ENCODE measurements at places on chromosomes 7 and 10.

GRCh38 chr7:1665549-1666316 is 4.3 kb upstream of the ELFN1 start:
- DNase-seq = no peak

DNA sequence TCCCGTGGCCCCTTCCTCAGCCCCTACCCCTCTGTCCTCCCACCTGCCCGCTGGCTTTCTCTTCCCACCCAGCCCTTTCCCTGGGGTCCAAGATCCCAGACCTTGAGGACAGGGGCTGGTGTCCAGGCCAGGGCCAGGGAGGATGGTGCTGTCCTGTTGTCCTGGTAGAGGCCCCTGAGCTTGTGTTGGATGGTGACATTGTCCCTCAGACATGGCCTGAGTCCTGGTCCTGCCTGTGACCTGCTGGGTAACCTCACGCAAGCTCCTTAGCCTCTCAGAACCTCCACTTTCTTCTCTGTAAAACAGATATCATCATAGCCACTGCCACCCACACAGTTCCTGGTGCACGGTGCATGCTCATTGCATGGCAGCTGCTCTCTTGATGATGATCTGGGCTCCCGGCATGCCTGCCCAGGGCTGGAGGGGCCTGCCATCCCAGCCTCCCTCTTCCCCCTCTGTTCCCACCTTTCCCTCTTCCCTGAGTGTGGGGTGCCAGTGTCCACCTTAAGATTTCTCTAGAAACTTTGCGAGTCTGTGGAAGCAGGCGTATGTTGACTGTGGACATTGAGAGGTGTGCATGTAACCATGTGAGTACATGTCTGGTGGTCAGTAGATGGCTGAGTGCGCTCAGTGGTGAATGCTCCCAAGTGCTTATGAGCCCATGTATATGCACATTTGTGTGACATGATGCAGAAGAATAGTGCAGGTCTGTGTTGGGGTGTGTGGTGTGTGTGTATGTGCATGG is 60.4 kb downstream of the NEURL1 start:
- DNase-seq = no peak

DNA sequence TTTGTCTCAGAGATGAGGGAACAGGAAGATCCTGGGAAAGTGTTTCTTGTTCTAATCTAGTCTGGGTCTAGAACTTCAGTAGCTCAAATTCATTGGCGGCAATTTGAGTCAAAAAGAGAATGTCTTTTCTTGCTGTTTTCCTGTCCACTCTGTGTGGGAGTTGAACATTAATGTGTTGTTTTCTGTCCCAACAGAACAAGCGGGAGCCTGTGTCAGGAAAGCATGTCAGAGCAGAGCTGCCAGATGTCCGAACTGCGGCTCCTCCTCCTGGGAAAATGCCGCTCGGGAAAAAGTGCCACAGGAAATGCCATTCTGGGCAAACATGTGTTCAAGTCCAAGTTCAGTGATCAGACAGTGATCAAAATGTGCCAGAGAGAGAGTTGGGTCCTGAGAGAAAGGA is 16.0 kb downstream of the GIMAP8 start:
- no peak for DNase-seq

GRCh38 chr10:25843551-25844170 is 90.4 kb upstream of the MYO3A start:
- no peak for DNase-seq

- DNase-seq = no peak
Measured at GRCh38 chr10:71252220-71252619, 39.9 kb downstream of the UNC5B start.

GRCh38 chr7:111486472-111487142 is 75.7 kb downstream of the IMMP2L start:
- no peak for DNase-seq

DNA sequence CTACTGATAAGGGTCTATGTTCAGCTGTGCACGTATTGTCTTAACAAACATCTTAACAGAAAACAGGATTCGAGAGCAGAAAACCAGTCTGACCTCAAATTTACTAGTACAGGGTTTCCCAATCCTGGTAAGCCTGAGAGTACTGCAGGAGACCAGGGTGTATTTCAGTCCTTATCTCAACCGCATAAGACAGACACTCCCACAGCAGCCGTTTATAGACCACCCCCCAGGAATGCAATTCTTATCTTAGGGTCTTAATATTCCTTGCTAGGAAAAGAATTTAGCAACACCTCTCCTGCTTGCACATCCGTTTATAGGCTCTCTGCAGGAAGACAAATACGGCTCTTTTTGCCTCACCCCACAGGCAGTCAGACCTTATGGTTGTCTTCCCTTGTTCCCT is 277.3 kb downstream of the SDK1 start:
- DNase-seq = no peak

DNA sequence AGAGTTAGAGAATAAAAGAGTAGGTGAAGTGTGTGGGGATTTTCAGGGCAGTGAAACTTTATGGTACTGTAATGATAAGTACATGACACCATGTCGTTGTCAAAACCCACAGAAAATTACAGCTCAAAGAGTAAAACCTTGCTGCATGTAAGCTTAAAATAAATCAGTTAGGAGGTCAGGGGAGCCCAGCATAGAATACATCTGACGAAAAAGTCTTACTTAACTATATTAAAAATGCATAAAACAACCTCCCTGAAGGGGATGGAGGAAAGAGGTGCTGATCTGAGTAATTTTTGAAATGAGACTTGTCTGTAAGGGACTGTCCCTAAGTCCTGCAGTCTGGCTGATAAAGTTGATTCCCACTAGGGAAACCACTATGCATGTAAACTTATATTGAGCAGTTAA is 49.8 kb upstream of the AKR1E2 start:
- no peak for DNase-seq

- DNase-seq = no peak
Measured at GRCh38 chr7:73778801-73779389, 8.8 kb upstream of the CLDN3 start.

GRCh38 chr7:148172920-148173319 is 417.6 kb upstream of the C7orf33 start:
- no peak for DNase-seq

DNA sequence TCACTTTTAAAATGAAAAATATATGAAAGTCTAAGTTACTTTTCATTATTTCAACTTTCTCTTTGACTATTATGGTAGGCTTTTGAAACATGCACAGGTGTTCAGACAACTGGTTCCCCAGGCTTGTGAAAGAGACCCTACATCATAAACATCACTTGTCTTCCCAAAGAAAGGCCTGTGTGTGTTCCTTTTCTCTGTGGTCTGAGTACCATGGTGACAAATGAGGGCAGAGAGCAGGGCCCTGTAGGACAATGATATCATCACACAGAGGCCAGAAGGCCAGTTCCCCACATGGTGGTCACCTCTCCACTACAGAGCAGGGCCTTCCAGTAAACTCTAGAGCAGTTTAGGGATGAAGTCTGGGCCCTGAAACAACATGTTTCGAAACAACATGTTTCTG is 288.8 kb downstream of the USP6NL start:
- DNase-seq = no peak

DNA sequence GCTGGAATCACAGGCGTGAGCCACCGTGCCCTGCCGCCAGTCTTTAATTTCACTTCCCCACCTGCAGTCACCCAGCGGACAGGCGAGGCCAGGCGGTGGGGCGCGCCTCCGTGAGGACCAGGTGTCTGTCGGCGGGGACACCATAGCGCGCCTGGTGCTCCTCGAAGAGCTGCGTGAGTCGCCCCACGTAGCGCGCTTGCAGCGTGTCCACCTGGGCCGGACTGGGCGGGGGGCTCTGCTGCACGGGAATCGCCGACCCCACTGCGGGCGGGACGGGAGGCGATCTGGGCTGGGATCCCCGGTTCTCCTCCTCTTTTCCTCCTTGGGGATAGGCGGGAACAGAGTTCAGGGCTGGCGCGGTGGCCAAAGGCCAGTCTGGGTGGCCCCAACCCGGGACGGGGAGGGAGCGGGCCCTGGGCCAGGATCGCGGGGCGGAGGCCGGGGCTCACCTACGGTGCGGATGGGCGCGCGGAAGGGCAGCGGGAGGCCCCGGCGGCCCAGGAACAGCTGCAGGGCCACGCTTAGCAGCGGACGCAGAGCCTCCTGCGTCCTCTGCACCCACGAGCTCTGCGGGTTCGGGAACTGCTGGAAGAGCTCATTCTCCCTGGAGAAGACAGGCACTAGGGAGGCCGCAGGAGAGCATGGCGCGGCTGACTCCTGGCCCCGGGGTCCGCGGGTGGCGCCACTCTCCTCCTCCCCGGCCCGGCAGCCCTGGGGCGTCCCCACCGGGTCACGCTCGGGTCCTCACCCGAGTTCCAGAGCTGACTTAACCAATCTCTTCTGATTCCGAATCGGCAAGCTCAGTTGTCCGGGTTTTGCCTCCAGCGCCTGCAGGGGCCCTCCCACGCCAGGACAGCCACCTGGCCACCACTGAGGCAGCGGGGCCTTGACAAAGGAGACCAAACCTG is 1.1 kb upstream of the MOGAT3 start:
- no peak for DNase-seq

- no peak for DNase-seq
Measured at GRCh38 chr7:29095631-29096445, 50.5 kb downstream of the CPVL start.

GRCh38 chr10:26739071-26739631 is 41.6 kb downstream of the PDSS1 start:
- DNase-seq = no peak

GRCh38 chr10:115141254-115141653 is 48.1 kb downstream of the ATRNL1 start:
- no peak for DNase-seq

- no peak for DNase-seq
Measured at GRCh38 chr7:31529103-31529502, 15.2 kb downstream of the ITPRID1 start.

DNA sequence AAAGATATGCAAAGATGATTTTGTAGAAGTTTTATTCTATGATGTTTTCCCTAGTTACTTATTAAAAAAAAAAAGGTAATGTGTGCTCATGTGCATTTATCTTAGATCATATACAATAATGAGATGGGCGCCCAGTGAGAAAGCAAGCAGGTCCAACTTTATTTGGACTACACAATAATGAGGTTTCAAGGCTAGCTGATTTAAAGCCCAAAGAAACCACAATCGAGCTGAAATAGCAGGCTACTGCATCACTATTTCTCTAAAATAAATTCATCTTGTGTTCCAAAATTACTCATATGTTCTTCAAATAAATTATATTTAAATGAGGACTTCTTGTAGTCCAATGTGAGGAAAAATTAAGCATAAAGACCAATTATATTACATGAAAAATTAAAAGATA is 110.1 kb downstream of the JMJD1C start:
- no peak for DNase-seq

DNA sequence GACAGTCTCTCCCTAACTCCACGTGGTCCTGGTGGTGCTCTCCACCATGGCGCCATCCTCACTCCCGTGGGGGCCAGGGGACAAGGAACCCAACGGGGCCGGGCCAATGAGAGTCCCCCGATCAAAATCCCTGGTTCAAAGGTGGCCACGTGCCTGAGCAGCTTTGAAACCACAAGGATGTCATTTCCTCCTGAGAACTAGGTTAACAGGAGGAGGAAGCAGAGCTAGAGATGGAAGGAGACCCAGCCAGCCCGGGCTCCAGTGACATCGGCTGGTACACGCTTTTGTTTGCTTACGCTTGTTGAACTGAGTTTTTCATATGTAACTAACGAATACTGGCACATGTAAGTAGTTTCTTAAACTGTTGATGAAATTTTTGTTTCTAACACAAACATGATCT is 61.7 kb downstream of the PRPF18 start:
- DNase-seq = no peak

- DNase-seq = no peak
Measured at GRCh38 chr10:11313463-11313862, 295.8 kb downstream of the CELF2 start.

- DNase-seq = no peak
Measured at GRCh38 chr10:119383174-119383856, 159.2 kb downstream of the RGS10 start.

- DNase-seq = no peak
Measured at GRCh38 chr7:107711301-107711700, 32.6 kb upstream of the CBLL1 start.

DNA sequence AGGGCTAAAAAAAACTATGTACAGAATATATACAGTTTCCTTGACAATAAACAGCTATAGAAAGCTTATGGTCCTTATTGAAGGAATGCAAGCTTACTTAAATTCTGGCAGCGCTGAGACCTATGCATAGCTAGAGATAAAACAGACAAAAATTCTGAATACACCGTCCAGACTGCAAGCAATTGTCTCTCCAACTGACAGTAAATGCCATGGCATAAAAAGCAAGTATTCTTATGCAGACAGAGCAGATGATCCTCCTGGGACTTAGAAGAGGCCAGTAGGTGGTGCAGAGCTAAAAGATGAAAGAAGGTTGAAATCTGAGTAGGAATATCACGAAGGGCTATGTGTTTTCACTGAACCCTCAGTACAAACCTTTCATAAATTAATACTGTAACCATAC is 157.0 kb upstream of the CACNA2D1 start:
- DNase-seq = no peak

- no peak for DNase-seq
Measured at GRCh38 chr7:140230861-140231770, 54.3 kb upstream of the KDM7A start.

DNA sequence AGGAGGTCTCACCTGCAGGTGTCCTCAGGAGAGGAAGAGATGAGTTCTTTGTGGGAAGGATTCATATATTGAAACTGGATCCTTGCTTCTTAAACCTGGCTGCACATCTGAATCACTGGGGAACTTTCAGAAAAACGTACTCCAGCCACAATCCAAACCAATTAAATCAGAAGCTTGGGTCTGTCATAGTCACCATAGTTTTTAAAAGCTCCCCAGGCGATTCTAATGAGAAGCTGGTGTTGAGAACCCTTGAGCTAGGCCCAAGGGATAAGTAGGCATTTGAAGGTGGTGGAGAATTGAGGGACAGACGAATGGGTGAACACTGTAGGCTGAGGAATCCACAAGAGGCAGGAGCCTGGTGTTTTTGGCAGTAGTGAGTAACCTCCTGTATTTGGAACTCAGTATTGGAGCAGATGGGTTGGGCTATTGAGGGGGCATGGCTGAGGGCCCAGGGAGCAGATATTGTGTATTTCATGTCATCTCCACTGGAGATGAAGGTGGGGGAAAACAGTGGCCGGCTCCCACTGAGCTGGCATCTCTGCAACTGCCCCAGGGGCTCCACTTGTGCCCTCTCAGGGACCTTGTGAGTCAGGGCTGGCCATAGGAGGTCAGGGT is 14.5 kb downstream of the ADCYAP1R1 start:
- DNase-seq = no peak

DNA sequence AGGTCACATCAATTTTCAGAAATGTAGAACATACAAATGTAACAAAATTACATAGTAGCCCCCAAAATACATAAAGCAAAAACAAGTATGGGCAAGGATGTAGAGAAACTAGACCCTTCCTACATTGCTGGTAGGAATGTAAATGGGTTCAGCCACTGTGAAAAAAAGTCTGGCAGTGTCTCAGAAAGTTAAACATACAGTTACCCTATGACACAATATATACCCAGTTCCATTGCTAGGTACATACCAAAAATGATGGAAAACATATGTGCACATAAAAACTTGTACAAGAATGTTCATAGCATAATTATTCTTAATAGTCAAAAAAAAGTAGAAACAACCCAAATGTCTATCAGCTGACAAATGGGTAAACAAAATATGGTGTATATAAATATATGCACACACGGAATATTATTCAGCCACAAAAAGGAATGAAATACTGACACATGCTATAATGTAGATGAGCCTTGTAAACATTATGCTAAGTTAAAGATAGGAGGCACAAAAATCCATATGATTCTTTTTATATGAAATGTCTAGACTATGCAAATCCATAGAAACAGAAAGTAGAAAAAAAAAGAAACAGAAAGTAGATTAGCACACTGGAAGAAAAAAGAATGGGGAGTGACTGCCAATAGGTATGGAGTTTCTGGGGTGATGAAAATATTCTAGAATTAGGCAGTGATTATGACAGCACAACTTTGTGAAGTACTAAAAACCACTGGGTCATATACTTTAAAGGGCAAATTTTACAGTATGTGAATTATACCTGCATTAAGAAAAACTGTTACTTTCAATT is 13.5 kb downstream of the HERPUD2 start:
- DNase-seq = no peak
